ENCODE measurements at places on chromosomes 16 and 17. TPM values are rescaled to one million over a fixed set of nuclear protein-coding genes. Genes with fewer than 3 reads are reported as not detected.
A peak's percentile ranks its signal among the peaks of the same experiment; 100 is the strongest.

DNA sequence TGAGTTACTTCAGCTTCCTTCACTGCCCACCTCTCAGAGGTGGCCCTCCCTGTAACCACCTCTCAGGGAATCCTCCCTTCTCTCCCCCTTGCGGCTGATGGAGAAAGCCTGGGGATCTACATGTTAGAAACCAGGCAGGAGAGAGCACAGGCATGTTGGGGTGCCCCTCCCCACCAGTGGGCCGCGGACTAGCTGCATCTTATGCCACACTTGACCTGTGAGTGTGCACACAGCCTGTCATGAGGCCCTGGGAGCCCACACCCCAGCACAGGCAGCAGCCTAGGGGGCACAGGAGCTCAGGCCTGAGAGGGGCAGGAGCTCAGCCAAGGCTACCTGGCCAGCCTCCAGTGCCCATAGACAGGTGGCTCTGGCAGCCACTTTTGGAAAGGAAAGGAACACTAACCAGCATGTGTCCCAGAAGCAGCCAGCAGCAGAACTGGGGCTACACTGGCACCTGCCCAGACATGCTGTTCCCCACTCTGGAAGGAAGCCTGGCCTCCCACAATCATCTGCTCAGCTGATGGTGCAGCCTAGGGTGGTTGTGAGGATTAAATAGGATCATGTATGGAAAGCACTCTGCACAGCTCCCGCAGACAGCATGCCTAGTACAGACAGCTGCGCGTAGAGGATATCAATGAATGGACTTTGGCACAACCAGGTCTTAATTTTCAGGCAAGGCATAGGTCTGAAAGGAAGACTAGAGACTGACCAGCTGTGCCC lies 60.5 kb downstream of the TMEM132E start:
- DNase-seq, result no peak

GRCh38 chr16:3045758-3046640 lies at the start of gene MMP25:
MMP25 (plus strand) TSS chr16:3046561; CDS start chr16:3046918, 357 bp downstream.
- no peak for DNase-seq

GRCh38 chr17:65109990-65110680 lies 27.0 kb upstream of the RGS9 start:
- DNase-seq, result no peak

DNA sequence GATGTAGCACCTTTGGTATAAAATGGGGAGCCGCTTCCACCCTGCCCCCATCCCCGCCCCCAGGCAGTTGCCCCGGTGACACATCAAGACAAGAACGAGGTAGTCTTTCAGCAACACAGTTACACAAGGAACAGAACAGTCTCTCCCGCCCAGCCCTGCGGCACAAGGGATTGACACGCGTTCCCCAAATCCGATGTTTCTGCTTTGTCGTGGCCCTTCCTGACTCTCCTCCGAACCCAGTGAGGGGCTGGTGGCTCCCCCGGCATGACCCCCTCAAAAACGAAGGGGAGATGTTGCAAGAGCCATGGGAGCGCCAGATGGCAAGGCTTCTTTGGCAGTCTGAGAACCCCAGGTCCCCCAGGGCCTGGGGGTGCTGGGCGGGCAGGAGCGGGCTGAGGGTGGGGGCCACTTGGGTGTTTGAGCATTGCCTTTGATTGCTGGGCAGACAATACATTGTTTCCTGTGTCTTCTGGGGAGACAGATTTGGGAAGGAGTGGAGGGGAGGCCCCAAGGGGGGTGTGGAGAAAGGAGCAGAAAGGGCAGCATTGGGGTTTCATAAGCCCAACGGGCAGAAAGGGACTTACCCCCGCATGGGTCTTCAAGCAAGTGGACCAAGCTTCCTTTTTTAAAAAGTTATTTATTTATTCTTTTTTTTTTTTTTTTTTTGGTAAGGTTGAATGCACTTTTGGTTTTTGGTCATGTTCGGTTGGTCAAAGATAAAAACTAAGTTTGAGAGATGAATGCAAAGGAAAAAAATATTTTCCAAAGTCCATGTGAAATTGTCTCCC lies 16.6 kb downstream of the COL1A1 start:
- DNase-seq, result peak; percentile 74

DNA sequence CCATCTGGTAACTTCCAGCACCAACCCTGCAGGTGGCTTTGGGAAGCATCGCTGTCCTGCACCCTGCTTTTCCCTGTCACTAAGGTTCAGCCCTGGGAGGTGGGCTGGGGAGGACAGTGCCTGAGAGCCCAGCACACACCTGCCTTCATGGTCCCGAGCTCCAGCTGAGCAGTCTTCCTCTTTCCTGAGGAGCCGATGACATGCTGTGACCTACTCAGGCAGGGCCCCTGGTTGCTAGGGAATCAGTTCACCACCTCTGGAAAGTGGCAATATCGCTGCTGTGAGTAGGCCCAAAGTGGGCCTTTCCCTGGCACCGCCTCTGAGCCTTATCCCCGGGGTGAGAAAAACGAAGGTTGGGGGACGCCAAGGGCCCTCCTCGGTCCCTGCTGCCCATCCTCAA lies 17.9 kb downstream of the ST3GAL2 start:
- no peak for DNase-seq

STRADA gene
- 21.6 TPM for total RNA-seq

Measured in LHCN-M2 (cell line).